ENCODE measurements at places on chromosomes 13 and 19.

- DNase-seq, result no peak
These were observed 66.5 kb downstream of the MLLT1 start for GRCh38 chr19:6213266-6213595.

DNA sequence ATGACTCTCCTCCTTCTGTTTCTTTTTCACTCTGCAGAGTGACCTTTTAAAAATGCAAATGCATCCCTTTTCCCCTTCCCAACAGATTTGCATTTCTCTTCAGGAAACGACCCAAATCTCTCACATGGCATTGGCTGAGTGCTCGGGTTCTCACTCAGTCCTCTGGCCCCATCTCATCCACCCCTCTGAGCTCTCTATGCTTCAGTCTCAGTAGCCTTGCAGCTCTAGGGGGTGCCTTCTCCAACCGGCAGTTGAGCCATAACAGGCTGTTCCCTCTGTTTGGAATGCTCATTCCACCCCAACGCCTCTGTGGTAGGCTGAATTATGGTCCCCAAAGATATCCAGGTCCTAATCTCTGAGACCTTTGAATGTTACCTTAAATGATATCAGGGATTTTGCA lies 78.2 kb downstream of the AKAP11 start:
- no peak for DNase-seq

- no peak for DNase-seq
These were observed 6.0 kb downstream of the C13orf46 start for GRCh38 chr13:113967729-113968462.

GRCh38 chr13:36945078-36945477 lies 25.0 kb upstream of the SMAD9 start:
- DNase-seq, result no peak

DNA sequence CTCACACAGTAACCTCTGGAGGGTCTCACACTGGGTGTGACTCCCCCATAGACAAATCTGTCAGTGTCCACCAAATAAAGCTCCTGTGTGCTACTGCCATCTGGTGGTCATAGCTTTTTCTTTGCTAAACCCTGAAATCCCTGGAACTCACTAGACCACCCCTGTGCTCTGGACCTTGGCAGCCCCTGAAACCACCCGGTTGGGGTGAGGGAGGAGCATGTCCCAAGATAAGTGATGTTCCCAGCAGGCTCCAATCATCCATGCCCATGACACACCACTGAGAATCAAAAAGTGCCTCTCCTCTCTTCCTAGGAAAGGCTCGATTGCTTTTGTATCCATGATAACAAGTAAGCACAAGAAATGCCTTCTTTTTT lies 6.5 kb upstream of the HSD17B14 start:
- DNase-seq, result no peak

GRCh38 chr19:11286312-11286974 lies 9.5 kb upstream of the TSPAN16 start:
- no peak for DNase-seq

GRCh38 chr13:91162180-91162579 lies 185.3 kb upstream of the MIR17HG start:
- DNase-seq, result no peak

DNA sequence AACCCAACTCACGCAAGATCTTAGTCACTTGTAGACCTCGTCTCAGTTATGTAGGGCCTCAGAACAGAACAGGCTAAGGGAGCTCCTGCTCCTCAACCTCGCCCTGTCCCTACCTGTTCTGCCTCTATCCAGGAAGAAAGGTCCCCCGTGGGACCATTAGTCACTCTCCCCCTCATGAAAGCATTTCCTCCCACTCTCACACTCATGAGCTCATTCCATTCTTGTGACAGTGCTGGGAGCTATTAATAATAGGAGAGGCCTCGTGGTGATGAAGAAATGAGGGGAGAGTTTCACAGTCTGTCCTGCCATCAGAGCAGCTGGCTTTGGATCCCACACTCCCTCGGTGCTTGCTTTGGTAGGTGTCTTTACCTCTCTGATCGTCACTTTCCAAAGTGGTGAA lies 10.2 kb downstream of the PPP2R1A start:
- no peak for DNase-seq

- no peak for DNase-seq
These were observed 28.6 kb upstream of the SLC15A1 start for GRCh38 chr13:98781045-98781444.

DNA sequence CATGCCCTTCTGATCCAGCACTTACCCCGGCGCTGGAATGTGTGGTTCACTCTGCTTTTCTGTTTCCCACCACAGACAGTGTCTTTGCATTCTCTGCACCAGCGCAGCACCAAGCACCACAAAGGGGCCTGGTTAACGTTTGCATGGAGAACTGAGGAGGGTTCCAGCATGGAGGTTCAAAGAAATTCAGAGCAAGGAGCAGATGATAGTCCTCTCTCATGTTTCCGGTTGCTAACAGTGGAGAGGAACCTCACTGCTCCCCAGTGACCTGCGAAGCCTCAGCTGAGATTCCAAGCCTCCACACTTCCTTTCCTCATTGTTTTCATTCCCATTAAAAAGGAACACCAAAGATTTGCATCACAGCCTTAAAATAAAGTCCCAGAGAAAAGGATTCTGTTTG lies 99.7 kb downstream of the STARD13 start:
- no peak for DNase-seq

DNA sequence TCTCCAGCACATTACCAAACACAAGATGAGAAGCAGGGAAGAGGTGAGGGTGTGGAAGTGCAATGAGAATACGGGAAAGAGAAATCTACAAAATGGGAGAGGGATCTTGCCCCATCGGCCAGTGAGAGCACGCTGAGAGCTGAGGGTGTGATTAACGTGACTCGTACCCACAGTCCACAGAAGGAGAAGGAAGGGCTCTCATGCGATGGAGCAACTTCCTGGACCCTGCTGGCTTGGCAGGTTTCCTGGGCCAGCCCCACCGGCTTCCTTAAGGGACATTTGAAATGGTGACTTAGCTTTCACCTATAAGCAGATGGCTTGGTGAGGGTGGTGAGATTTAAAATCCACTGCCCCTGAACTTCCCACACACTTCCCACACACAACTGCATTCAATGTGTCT lies 740.1 kb downstream of the UQCRFS1 start:
- DNase-seq, result no peak

- DNase-seq, result no peak
These were observed 282.5 kb downstream of the ATP8A2 start for GRCh38 chr13:25654322-25654721.

DNA sequence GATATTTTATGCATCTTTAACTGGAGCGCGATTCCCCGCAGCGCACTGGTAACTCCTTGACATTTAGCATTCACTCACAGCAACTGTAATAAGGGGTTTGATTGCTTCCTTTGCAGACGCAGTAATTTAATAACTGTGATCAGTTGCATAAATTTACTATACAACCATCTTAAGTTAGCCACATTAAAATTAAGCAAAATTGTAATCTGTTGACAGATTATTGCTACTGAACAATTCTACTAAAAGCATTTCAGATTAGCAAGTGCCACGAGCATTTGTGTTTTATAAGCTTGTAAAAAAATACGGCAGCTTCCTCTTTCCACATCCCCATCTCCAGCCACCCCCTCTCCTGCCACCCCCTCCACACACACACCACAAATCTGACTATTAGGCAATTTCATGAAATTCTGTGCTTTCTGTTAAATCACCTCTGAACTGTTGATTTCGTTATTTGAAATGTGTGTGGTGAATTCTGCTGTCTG lies 44.4 kb downstream of the TSHZ3 start:
- no peak for DNase-seq

- no peak for DNase-seq
These were observed 731 bp downstream of the ZNF558 start for GRCh38 chr19:8831373-8831772.

- DNase-seq, result no peak
These were observed 1884.3 kb upstream of the PCDH20 start for GRCh38 chr13:63299866-63300394.

DNA sequence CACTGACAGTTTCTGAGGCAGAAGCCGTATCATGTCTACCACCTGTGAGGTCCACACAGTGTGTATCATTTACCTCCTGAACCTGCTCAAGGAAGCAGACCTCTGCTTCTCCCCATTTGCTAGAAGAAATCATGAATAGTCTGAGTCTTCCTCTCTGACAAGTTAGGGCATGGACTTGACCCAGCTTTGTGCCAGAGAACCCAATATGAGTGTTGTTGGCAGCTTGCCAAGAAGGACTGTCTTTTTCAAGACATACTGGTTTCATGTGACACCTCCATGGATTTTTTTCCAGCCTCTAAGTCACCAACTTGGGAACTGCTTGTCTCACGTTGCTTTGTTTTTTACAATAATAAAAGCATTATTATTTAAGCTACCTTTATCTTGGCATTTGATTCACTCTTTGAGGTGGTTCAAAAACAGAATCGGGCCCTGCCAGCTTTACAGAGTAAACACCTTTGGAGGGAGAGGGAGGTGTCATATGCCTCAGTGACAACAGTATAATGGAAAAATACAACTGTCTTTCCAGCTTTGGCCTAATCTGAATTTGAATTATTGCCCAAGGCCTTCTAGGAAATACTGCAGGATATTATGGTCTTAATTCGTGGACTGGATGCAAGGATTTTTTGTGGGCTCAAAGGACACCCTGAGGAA lies 9.6 kb downstream of the ZNF211 start:
- no peak for DNase-seq

DNA sequence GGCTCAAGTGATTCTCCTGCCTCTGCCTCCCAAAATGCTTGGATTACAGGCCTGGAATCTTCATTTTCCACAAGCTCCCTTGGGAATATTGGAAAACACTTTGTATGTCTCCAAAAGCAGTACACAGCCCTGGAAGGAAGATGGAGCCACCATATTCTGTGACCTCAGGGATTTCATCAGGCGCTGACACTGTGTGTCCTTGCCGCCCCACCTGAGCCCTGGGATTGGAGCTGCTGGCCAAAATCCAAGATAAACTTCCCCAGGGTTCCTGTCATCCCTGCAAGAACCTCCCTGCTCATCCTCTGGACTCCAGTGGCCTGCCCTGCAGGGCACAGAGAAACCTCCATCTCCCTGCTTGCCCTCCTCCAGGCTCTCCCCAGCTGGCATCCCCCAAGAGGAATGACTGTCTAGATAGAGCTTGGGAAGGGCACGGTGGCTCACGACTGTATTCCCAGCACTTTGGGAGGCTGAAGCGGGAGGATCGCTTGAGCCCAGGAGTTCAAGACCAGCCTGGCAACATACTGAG lies 1.3 kb upstream of the GNG7 start:
- DNase-seq, result no peak

GRCh38 chr13:42895776-42896175 lies 96.3 kb downstream of the EPSTI1 start:
- DNase-seq, result no peak

DNA sequence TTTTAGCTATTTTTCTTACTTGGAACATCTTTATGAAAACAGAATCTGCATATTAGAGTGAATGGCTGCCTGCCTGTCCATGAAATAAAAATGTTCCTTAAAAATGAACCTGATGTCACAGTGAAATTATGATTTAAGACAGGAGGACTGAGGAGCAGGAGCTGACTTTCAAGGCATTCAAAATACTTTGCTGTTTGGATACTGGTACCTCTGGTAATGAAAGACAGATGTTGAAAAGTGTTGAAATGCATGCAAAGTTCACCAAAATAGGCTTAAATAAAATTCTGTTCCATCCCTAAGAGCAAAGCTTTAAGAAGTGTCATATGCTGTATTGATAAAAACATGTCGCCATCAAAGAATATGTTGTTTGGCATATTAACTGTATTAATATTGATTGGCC lies 1.7 kb downstream of the ARHGEF7 start:
- DNase-seq, result no peak

- no peak for DNase-seq
These were observed 182.5 kb upstream of the SERP2 start for GRCh38 chr13:44191103-44191502.

DNA sequence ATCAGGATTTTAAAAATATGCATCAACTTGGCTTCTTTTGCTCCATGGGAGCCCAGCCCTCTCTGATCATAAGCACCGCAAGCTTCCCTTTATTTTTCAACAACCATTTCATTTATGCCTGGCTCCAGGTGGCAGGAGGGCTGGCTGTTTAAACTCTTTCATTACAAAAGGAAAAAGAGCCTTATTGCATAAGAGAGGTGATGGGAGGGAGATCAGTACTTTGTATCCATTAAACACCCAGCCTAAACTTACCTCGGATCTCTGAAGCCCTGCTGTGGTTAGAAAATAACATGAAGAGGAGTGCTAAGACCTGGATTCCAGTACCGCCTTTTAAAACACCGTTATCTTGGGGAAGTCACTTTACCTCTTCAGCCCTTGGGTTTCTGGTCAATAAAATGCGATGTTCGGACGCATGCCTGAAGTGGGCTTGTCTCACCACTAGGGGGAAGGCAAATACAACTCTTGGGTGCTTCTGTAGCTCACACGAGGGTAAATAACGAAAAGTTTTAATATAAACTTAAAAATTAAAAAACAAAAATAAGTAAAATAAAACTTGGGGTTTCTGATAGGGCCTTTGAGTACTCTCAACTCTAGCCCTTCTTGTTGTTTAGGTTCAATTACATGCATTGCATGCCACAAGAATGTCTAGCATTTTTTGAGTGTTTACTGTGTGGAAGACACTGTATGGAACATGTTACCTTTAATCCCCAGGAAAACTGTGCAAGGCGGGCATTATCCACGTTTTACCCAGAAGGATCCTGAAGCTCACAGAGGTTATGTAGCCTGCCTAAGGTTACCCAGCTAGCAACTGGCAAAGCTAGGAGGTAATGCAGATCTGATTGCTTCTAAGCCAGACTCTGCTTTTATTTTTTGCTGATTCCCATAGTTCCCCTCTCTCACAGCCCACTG lies 240.3 kb downstream of the LMO7 start:
- DNase-seq, result peak; percentile 15

DNA sequence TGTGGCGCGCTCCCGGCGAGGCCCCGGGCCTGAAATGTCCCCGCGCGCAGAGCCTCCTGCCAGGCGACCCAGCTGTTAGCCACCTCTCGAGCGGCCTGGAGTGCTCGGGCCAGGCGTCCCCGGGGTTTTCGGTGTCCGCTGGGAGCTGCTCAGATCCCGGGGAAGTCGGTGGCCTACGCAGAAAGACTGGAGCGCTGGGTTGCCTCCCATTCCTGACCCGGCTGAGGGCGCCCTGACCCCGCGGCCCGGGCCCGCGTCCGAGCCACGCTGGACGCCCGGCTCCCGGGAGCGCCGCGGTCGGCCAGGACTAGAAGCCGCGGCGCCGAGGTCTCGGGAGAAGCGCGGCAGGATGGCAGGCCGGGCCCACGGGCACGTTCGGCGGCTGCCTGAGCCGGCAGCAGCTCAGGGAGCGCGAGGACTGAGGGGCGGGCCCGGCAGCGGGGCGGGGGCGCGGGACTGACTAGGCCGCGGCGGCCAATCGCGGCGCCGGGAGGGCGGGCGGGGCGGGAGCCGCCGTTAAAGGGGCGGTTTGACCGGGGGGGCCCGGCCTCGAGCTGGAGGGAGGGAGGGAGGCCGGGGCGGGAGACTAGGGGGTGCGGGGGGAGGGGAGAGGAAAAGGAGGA lies 1.3 kb upstream of the ZIC2 start:
- DNase-seq, result peak; percentile 43

- DNase-seq, result no peak
These were observed 6.6 kb upstream of the BCL3 start for GRCh38 chr19:44741841-44742329.

- DNase-seq, result no peak
These were observed 94.9 kb downstream of the ZIC5 start for GRCh38 chr13:99876651-99877050.

Data from stimulated activated CD8-positive, alpha-beta memory T cell treated with anti-CD3 and anti-CD28 coated beads, Interleukin-15, amount 100 ng/mL, for 48 hours (primary cell).